ENCODE measurements at places on chromosomes 5 and 9.
A peak's percentile ranks its signal among the peaks of the same experiment; 100 is the strongest.

- DNase-seq, result no peak
These were observed 8.6 kb downstream of the CHMP5 start for GRCh38 chr9:33273266-33273971.

- DNase-seq, result no peak
These were observed 562.2 kb downstream of the HTR1A start for GRCh38 chr5:63400079-63400478.

DNA sequence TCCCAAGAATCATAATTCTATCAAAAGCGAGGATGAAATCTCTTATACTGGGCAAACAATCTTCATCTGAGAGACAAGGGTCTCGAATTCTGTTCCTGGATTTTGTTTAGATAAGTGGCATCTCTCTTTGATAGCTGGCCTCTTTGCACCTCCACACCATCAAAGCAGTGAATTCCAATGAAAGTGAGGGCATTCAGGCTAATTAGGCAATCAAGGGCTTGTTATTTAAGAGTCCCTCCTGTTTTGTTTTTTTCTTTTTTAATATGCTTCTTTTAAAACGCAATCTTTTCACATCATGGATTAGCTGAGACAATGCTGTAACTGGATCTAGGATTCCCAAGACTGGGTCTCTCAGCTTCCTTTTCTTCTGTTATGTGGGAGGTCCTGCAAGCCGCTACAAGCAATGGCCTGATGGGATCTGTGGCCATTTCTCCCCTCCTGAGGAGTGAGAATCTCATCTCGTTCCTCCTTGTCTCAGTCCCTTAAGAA, 67.9 kb downstream of the TNC start:
- DNase-seq, result no peak

- peak; percentile 41 for DNase-seq
These were observed 89.9 kb upstream of the CLINT1 start for GRCh38 chr5:157948738-157949410.

DNA sequence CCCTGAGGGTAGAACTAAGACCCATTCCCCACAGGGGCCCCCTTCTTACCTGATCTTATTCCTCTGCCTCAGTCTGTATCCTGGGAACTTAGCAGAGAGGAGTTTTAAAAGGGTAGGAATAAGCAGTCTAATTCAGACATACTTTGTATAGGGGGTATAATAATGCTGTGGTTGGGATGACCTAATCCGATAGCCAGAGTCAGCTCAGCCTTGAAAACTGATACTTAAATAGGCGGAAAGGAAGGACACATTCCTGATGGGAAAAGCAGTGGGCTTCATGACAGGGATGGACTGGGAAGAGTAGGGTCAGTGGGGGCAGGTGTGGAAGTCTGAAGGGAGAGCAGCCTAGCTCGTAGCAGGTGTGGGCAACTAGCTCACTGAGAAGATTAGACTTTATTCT, 52.2 kb upstream of the TESK1 start:
- no peak for DNase-seq

- DNase-seq, result no peak
These were observed 92.7 kb downstream of the RAD23B start for GRCh38 chr9:107375651-107376369.

DNA sequence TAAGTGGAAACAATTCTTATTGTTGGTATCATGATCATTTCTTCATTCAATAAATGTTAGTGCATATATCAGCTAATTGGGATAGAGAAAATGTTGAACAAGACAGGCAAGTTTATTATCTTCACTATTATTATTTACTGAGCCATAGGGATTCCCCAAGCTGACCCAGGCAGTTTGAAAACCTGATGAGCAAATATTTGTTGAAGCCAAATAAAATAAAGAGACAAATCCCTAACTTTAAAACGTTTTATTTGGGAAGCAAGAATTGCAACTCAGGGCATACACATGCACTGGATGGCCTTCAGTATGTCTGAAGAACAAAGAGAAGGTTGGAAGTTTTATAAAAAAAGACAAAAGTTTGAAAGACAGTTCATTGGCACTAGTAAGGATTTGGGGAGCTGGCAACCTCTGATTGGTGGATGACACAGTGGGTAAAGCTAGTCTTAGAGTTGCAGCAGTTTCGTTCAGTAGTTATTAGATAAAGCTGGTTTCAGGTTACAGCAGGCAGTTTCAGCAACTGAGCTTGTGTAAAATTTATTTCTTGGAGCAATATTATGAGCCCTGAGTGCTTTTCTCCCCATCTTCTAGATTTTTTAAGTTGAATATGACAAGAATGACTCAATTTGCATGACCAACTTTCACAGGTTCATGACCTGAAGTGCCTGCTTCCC, 44.7 kb upstream of the PRLR start:
- DNase-seq, result no peak

GRCh38 chr5:114265432-114266060, 96.3 kb upstream of the KCNN2 start:
- DNase-seq, result no peak

- no peak for DNase-seq
These were observed 2.7 kb downstream of the RXFP3 start for GRCh38 chr5:33938881-33939280.

GRCh38 chr5:131534974-131535373, 100.1 kb downstream of the RAPGEF6 start:
- DNase-seq, result no peak

- no peak for DNase-seq
These were observed 3.4 kb upstream of the CCNO start for GRCh38 chr5:55236800-55237199.

DNA sequence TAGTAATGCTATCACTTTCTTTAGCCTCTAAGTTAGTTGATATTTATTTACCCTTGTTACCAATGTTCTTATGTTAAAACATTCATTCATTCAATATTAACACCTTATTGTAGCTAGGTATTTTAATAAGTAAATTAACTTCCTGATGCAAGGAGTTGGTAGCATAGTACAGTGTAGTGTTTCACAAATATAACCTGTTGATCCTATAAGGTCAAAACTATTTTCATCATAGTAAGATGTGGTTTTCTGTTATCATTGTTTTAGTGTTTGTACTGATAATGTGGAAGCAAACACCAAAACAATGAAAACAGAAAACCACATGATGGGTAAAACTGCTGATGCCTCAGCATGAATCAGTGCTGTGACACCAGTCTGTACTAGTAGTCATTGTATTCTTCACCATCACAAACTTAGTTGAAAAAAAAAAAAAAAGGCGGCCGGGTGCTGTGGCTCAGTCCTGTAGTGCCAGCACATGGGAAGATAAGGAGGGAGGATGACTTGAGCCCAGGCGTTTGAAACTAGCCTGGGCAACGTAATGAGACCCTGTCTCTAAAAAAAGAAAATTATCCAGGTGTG, 36.5 kb downstream of the ZCCHC7 start:
- no peak for DNase-seq

DNA sequence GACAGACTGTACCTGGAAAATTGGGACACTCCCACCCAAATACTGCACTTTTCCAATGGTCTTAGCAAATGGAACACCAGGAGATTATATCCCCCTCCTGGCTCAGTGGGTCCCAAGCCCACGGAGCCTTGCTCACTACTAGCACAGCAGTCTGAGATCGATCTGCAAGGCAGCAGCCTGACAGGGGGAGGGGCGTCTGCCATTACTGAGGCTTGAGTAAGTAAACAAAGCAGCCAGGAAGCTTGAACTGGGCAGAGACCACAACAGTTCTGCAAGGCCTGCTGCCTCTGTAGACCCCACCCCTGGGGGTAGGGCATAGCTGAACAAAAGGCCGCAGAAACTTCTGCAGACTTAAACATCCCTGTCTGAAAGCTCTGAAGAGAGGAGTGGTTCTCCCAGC, 260.0 kb upstream of the ST8SIA4 start:
- DNase-seq, result no peak

DNA sequence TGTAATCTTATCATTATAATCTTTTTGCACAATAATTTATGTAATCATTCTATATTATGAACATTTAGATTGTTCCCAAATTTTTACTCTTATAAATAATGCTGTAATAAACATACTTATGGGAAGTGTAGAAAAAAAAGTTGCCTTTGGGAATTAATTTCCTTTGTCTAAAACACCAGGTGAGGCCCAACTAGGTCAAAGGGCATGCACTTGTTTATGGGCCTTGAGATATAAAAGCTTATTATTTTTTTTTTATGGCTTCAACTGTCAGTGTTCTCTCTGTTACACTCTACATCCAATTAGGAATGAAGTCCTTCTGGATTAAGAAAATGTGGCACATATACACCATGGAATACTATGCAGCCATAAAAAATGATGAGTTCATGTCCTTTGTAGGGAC, 6.5 kb upstream of the PRLR start:
- DNase-seq, result no peak

GRCh38 chr5:35202319-35203111, 27.8 kb downstream of the PRLR start:
- no peak for DNase-seq

GRCh38 chr5:58486290-58486689, 4.9 kb upstream of the GAPT start:
- no peak for DNase-seq

DNA sequence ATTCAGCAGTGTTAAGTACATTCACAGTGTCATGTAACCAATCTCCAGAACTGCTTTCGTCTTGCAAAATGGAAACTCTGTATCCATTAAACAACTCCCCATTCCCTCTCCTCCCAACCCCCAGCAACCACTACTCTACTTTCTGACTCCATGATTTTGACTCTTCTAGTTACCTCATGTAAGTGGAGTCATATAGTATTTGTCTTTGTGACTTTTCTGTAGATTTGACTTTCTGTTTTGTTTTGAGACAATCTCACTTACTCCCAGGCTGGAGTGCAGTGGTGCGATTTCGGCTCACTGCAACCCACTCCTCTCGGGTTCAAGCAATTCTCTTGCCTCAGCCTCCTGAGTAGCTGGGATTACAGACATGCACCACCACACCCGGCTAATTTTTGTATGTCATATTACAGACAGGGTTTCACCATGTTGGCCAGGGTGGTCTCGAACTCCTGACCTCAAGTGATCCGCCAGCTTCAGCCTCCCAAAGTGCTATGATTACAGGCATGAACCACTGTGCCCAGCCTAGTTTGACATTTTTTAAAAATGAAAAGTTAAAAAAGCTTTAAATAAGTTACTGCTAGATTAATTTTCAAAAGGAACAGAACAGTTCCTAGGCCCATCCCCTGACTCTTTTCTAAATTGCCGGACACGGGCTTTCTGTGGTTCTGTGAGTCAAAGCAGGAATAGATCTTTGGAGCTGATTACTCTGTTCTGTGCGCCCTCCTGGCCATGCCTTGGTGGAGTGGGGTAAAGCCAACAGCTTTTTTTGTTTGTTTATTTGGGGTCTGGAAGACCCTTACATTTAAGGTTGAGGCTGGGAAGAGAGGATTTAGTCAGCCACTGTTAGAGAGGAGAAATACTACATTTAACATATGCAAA, 59.3 kb downstream of the RALGPS1 start:
- DNase-seq, result no peak

DNA sequence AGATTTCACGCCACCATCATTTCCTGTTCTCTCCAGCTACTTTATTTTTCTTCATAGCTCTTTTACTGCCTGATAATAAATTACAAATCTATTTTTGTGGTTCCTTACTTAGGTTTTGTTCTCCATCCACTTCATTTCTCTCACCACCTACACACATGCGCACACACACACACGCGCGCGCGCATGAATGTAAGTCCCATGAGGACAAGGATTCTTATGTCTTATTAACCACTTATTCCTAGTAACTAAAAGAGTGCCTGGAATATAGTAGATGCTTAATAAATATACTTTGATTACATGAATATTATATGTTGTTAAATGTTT, 116.5 kb downstream of the TRPM6 start:
- no peak for DNase-seq

DNA sequence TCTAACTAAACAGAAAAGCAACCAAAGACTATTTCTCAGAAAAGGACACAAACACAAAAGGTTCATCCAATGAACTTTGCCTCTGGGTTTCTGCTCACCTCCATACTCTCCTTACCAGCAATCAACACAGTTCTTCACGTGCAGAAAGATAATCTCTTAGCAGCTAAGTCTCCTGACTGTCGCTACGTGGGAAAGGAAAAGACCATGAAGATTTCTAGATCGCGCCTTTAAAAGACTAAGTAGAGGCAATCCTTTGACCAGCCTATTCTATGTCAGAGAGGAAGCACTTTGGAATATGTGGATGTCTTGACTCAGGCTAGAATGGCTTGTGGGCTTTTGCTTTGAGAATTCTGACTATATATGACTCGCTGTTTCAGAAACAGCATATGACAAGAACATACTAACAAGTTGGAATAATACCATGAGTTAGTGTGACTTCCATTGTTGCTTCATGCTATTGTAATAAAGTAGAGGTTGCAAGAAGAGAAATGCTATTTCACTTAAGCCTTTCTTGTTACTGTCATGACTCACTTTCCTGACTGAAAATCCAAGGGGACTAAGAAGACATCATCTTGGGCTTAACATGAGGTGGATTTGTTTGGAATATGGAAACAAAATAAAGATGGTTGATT, 339.5 kb upstream of the RFX3 start:
- DNase-seq, result no peak

DNA sequence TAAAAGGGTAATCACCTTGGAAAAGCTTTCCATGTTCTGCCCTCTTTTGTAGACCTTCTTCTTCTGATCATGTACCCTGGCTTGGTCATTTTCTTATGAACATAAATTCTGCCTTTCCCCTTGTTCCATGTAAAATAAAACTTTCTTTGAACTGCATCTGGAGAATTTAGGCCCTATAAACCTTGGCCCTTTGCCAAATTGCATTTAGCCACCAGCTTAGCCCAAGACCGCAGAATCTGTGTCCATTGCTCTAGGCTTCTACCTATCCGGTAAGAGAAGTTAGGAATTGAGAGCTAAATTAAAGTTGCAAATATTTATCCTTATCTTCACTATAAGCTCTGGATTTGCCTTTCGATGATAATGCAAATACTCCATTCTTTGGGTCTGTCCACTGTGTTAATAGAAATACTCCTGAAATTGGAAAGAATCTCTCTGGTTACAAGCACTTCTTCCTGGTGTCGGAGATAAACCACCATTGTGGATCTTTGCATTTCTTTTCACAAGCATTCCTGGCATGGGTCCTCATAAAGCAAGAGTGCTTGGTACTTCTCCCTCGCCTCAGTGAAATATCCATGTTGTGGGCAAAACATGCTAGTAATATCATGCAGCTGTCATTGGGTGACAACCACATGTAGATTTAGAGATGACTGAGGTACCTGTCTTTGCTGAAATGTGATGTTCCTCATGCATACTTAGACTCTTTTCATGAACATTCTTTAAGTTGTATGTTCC, 698.0 kb upstream of the WWC1 start:
- DNase-seq, result no peak

GRCh38 chr9:92990461-92990860, 43.1 kb downstream of the FGD3 start:
- DNase-seq, result no peak

GRCh38 chr5:56549096-56549886, 266.1 kb upstream of the MAP3K1 start:
- DNase-seq, result no peak

- no peak for DNase-seq
These were observed 2.5 kb downstream of the NHP2 start for GRCh38 chr5:178150977-178151734.

GRCh38 chr9:124312290-124313265, 54.8 kb downstream of the NEK6 start:
- DNase-seq, result no peak

DNA sequence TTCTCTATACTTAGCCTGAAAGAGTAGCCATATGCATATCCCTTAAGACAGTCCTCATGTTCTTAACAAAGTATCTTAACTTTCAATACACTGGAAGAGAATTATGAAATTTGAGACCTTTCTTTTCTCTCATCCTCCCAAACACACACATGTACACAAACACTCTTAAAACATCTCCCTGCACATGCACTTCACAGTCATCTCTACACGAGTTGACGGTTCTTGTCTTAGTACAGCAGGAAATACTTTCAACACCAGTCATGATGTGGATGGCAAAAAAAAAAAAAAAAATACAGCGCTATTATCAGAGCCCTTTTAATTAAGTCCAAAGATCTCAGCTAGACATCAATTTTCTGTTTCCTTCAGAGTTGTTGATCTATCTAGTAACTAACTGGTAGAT, 43.6 kb upstream of the PCSK1 start:
- DNase-seq, result no peak

Data from stimulated activated CD4-positive, alpha-beta T cell treated with anti-CD3 and anti-CD28 coated beads, Interleukin-1b, Interleukin-23, amount 100 ng/mL, for 1 hour (primary cell).